PC-3 (cell line): ENCODE measurements at places on chromosomes 1 and 21. TPM values are rescaled to one million over a fixed set of nuclear protein-coding genes. Genes with fewer than 3 reads are reported as not detected.

The CFHR1 gene
- total RNA-seq: not detected in 2 replicates

The CLDN19 gene
- 0.17 TPM in 1 of 2 replicates, not detected in the other for total RNA-seq

The KLHDC8A gene
- not detected in 2 replicates for total RNA-seq

The KRTAP19-4 gene
- not detected in 2 replicates for total RNA-seq

The FLG2 gene
- total RNA-seq: not detected in 2 replicates

The CHI3L2 gene
- total RNA-seq: 0.55 TPM in 1 of 2 replicates, not detected in the other

The MECR gene
- total RNA-seq: 25.3 and 30.5 TPM in 2 replicates

The AQP10 gene
- not detected in 2 replicates for total RNA-seq

The RAB42 gene
- total RNA-seq: 1.5 and 4.7 TPM in 2 replicates

The MAEL gene
- not detected in 2 replicates for total RNA-seq

The KCNE2 gene
- not detected in 2 replicates for total RNA-seq

The FCRLB gene
- 10.2 and 12.7 TPM in 2 replicates for total RNA-seq

The CAMK1G gene
- total RNA-seq: not detected in 2 replicates

The LDLRAD1 gene
- not detected in 2 replicates for total RNA-seq

The DCLRE1B gene
- 12.6 and 13.2 TPM in 2 replicates for total RNA-seq

The HAO2 gene
- not detected in 2 replicates for total RNA-seq
